ENCODE measurements at places on chromosomes 1 and 21.

DNA sequence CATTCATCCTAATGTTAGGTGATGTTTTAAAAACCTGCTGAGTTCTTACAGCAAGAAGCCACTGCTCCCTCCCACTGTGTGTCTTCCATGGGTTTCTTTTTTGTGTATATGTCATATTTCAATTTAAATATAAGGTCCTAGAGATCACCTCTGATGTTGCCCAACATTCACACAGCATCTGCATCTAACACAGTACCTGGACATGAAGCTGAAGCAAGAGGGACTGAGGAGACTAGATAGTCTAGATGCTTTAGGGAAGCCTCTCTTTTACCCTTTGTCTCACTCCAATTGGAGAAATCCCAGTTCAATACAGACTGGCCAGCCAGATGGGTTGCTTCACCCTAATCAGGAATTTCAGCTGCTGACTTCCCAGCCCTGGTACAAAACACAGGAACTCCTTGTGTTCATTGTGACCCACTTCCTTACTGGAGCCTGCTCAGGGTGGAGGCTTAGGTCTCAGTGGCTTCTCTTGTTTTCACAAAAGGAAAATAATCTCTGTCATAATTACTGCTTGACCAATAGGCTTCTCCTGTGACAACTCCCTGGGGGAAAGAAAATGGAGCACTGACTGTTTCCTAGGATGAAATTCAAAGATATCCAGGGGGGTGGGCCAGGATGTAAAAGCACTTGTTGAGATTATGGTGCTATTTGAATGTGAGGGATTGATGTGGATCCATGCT, 17.3 kb downstream of the BTG2 start:
- no peak for DNase-seq

DNA sequence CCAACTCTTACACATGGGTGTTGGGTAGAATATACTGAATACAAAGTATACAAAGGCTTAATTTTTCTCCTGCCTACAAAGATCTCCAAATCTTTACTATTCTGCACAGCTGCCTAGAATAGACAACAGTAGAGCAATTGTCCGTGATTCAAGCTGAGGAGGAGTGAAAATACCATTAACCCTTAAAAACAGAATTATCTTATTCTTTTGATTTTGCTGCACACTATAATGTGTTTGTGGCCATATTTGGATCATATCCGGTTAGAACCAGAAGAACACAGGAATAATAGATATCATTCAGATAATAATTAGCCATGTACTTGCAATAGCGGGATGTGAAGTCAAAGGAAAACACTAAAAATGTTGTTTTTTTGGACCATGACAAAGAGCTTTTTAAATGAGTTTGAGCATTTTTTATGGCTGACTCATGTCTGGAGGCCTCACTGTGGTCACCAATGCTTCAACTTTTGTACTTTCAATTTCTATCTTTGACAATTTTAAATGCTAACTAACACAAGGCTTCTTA, 197.6 kb upstream of the FOXD3 start:
- no peak for DNase-seq

GRCh38 chr1:205813755-205814058, 709 bp upstream of the SLC41A1 start:
- DNase-seq, result no peak

- DNase-seq, result peak; percentile 80
Observed at GRCh38 chr1:19974822-19975416, 4.5 kb downstream of the PLA2G2A start.

DNA sequence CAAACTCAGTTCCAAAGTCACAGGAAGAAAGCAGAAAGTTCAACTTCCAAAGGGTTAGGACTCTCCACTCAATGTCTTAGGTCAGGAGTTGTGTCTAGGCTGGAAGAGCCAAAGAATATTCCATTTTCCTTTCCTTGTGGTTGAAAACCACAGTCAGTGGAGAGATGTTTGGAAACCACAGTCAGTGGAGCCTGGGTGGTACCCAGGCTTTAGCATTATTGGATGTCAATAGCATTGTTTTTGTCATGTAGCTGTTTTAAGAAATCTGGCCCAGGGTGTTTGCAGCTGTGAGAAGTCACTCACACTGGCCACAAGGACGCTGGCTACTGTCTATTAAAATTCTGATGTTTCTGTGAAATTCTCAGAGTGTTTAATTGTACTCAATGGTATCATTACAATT, 11.7 kb downstream of the ATF3 start:
- peak; percentile 29 for DNase-seq

DNA sequence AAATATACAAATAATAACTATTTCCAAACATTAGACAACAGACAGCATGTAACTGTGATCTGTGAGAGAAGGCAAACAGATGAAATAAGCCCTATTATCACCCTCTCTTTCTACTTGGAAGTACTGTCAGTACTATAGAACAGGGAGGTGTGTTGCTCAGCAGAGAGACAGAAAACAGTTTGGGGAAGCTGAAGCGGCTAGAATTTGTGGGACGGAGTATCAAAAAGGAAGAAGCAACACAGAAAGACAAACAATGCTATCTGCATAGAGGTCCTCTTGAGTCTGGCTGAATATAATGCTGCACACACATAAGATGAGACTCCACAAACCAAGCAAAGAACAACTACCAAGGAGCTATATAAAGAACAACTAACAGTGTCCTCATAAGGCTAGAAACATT, 59.4 kb downstream of the ZZZ3 start:
- DNase-seq, result no peak

- peak; percentile 94 for DNase-seq
Observed at GRCh38 chr1:2046174-2046917, 3.9 kb upstream of the PRKCZ start.

- DNase-seq, result no peak
Observed at GRCh38 chr1:7639435-7640131, 131.5 kb upstream of the VAMP3 start.

DNA sequence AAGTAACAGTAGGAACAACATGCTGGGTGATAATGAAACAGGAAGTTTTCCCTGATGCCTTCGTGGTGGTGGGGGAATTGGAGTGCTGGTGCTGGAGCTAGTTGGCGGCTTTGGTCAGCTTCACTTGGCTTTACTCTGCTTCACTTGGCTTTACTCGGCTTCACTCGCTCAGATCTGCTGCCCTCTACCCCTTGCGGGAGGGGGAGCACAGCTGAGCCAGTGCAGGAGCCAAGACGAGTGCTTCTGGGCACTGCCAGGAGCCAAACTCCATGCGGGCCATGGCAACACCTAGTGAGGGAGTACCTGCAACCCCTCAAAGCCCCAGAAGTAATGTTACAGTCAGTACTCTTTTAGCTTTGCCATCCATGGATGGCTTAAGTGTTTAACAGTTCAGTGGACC, 10.6 kb upstream of the PRKACB start:
- no peak for DNase-seq

DNA sequence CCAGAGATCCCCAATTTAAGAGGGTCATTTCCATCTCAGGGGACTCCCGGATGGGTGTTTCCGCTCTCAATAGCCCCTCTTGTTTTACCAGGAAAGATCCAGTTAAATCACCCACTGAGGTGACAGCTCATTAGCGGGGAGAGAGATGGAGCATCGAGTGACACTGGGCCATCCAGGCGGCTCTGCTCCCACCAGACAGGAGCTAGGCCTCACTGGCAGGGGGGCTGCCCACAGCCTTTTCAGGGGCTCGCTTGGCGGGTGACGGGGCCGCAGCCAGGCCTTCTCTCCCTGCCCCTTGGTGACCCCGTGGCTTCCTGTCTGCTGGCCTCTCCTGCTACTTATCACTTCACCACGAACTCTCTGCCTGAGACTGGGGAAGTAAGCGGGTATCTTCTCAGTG, 26.7 kb upstream of the SPSB1 start:
- no peak for DNase-seq

DNA sequence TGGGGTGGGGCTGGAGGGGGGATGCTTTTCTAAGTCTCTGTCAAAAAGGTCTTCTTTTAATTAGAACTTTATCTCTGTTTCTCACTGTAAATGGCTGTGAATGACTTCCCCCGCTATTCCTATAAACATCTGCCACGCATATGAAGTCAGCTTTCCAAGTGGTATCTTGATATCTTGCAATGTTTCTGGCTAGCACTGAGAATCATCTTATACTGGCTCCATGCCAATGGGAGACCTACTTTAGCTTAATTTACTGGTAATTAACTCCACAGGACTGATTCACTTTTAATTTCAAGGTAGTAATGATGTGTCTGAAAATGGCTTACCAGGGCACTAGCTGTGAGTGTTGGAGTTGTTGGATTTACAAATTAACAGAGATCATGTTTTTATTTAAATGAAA, 4.3 kb downstream of the GPR88 start:
- DNase-seq, result no peak

DNA sequence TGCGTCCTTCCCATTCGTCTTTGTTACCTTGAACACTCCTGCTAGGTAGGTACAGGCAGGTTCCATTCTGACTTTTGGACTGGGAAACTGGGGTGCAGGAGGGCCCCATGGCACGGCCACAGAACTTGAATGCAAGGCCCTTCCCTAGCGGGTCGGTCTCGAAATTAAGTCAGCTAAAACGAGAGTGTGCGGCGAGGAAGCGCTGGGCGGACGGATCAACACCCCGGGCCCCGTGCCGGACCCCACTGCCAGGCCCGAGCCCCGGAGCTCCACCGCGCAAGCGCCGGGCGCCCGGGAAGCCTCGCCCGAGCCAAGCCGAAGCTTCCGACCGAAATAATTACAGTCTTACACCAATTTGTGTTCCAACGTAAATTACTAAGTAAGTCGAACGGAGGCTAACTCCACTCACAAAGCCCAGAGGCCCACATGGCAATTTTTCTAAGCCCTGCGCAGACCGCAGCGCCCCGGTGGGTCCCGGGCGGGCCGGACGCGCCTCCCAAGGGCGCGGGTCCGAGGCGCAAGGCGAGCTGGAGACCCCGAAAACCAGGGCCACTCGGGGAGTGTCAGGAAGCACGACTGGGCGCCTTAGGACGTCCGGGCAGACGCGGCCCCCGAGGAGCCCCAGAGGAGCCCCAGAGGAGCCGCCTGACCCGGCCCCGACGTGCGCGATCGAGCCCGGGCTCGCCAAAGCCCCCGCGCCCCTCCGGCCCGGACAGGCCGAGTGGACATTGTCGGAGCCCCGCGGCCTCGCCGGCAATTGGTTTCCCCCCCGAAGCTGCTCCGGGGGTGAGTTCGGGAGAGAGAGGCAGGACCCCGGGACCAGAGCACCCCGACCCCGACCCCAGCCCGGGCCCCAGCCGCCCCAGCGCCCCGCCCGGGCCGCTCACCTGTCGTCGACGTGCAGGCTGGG, 624 bp downstream of the RIPK4 start:
- DNase-seq, result peak; percentile 56

- no peak for DNase-seq
Observed at GRCh38 chr1:54285815-54286345, 85.9 kb downstream of the MRPL37 start.

GRCh38 chr1:247747616-247748015, 325 bp downstream of the OR14A2 start:
- DNase-seq, result no peak

GRCh38 chr1:176826265-176826664, 338.2 kb downstream of the ASTN1 start:
- DNase-seq, result no peak

GRCh38 chr1:230211436-230212145, 144.6 kb downstream of the GALNT2 start:
- DNase-seq, result peak; percentile 21

- DNase-seq, result peak; percentile 32
Observed at GRCh38 chr1:119542492-119542946, 35.5 kb downstream of the HSD3B1 start.

DNA sequence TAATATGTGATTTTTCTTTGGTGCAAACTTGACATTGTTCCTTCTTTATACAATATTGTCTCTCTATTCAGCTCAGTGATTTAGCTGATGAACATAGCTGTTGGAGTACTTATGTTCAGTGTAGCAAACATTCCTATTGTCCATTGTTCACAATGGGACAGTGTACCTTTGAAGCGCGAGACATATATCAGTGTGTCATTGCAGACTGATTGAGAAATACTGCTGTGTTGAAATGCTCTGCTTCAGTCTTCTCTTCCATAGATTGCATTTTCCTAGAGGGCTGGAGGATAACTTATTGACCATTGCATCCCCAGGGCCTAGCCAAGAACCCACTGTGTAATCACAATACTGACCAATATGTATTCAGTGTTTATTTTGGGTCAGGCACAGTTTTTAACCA, 46.5 kb downstream of the HLX start:
- no peak for DNase-seq

GRCh38 chr1:72366466-72366865, 84.1 kb upstream of the NEGR1 start:
- DNase-seq, result peak; percentile 63

DNA sequence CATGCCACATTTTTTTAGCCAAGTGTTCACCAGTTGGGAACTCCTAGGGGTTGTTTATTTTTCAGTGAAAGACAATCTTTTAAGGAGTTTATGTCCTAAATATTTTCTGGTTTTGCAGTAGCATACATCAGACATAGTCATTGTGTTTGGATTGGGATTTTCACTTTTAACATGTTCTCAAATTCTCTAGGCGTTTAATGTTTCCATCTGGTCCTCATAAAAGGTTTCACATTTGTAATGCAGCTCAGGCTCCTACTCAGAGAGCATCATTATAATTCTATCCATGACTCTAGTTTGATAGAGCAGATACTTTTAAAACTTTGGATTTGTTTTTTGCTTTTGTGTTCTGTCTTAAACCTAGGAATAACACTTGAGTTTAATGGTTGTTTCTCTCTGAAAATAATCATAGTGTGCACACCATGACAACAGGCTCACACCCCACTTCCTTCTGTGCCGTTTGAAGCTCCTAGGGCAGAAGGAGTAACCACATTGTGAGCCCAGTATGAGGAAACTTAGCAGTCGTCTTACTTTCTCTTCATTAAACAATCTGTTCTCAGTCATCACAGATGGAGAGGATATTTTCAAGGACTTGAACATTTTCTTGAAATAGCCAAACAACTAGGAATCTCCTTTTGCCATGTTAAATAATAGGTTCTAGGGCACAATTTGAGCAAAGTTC, 219.6 kb downstream of the PDE4B start:
- no peak for DNase-seq

- no peak for DNase-seq
Observed at GRCh38 chr1:87821335-87821697, 492.6 kb downstream of the LMO4 start.

GRCh38 chr1:180923021-180923841, 10.5 kb downstream of the KIAA1614 start:
- DNase-seq, result peak; percentile 93

- no peak for DNase-seq
Observed at GRCh38 chr1:103373991-103374390, 151.5 kb upstream of the RNPC3 start.

DNA sequence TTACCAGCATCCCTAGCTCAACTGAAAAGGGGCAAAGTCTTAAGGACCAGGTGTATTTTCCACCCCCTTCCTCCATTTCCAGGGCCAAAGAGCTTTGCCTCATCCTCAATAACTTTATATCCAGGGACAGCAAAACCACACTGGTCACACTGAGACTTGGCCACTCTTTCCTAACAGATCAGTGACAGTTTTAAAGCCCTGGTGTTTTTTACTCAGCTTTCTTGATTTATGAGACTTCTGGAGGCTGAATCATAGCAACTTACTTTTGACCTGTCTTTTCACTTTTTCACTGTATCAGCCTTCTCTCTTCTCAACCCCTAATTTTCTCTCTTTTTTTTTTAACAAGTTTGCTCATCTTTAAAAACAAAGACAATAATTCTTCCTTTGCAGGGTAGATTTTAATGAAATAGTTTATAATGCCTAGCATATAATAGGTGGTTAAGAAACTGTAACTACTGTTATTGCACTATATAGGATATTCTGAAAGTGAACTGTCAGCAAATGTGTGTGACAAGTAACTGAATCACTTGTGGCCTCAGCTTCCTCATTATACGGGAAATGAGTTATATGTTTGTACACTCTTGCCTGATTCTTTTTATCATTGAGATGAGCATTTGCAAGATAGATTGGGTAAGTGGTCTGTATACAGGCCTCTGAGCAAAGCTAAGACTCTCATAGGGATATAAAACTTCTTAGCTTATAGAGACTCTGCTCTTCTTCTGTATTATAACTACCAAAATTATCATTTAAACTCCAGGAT, 19.7 kb upstream of the DYNLT5 start:
- no peak for DNase-seq

Measured in islet precursor cell (in vitro differentiated cells).